Aorta (tissue), 5 donors: ENCODE measurements at places on chromosomes 13 and 19. TPM values are rescaled to one million over a fixed set of nuclear protein-coding genes. Genes with fewer than 3 reads are reported as not detected.

Gene LILRB2
- 22.7 TPM for total RNA-seq

Gene ZNF787
- total RNA-seq = 23.9 TPM

GRCh38 chr13:101868585-101869469, 416.4 kb downstream of the ITGBL1 start:
- no peak for DNase-seq

Gene UQCR11
- 155 TPM for total RNA-seq

Gene PRSS57
- not detected for total RNA-seq
